Progenitor cell of endocrine pancreas (in vitro differentiated cells): ENCODE measurements at places on chromosomes 4 and X. TPM values are rescaled to one million over a fixed set of nuclear protein-coding genes. Genes with fewer than 3 reads are reported as not detected.

Gene MAP3K15
- 4.2 and 5.1 TPM in 2 replicates for total RNA-seq

DNA sequence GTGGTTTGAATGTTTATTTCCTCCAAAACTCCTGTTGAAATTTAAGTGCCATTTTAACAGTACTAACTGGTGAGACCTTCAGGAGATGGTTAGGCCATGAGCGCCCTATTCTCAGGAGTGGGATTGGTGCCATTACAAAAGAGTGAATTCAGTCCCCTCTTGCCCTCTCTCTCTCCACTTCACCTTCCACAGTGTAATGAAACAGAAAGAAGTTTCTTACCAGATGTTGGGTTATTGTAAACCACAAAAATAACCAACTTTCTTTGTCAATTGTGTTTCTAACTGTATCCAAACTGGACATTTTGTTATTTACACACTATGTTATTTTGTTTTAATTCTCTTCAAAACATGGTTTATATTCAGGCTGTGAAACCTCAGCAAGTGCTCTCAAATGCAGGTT lies 1734.3 kb downstream of the PCDH7 start:
- no peak for DNase-seq

Gene DBET
- total RNA-seq = not detected in 2 replicates

Gene RENBP
- 2.5 and 3.3 TPM in 2 replicates for total RNA-seq

Gene CLCN4
- 14.1 and 15.2 TPM in 2 replicates for total RNA-seq

- DNase-seq = no peak
Observed at GRCh38 chrX:140090800-140091124, 125.4 kb upstream of the CXorf66 start.

- DNase-seq = no peak
Observed at GRCh38 chrX:129930941-129931410, 25.0 kb downstream of the UTP14A start.

DNA sequence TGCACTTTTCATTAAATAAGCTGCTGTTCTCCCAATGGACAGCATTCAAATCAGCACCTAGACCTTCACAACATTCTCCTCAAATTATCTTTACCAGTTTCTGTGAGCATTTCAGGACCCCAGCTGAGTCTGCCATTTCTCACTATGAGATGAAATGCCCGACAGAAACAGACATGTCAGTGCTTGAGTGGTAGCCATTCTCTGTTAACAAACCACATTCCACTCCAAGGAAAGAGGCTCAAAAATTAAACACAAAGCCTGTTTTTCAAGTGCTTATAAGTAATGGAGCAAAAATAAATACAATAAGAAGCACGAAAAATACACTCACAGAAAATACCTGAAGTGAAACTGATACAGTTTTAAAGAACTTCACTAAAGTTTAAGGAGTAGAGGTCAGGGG lies 320.2 kb upstream of the PRPS2 start:
- DNase-seq = no peak

GRCh38 chrX:63581398-63581797 lies 203.6 kb downstream of the ARHGEF9 start:
- DNase-seq = no peak

DNA sequence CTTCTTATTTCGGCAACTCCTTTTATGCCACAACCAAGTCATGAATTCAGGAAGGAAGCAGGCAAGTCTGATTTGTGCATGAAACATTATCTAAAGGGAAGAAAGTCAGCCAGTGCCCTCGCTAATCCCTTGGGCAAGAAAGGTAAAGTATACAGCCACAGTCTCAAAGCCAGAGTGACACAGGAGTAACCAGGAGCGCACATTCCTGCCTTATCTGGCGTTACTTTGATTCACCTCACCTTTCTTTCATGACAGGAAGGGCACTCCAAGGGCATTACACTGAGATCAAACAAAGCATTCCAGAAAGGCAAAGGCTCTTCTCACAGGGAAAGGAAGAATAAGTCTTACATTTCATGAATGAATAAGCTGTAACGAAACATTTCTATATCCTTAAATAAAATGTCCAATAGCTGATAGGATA lies 38.8 kb downstream of the FAT1 start:
- DNase-seq = no peak

Gene NSUN7
- 17.5 and 20.1 TPM in 2 replicates for total RNA-seq

GRCh38 chr4:2142630-2143427 lies 83.7 kb downstream of the NAT8L start:
- DNase-seq = no peak

DNA sequence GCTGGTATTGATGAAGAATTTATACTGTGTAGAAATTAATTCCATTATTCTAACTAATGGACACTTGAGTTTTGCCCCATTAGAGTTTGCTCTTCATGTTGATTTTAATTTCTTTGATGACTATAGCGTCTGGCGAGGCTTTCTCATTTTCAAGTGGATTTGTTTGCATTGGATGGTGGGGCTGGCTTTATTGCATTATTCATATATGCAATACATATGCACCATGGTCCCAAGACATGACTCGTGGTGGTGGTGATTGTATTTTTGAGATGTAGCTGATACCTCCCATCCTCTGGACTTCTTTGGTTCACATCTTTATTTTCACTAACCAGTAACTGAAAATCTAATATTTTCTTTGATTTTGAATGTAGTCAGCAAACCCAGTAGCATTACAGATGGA lies 39.8 kb downstream of the PTTG2 start:
- DNase-seq = no peak

DNA sequence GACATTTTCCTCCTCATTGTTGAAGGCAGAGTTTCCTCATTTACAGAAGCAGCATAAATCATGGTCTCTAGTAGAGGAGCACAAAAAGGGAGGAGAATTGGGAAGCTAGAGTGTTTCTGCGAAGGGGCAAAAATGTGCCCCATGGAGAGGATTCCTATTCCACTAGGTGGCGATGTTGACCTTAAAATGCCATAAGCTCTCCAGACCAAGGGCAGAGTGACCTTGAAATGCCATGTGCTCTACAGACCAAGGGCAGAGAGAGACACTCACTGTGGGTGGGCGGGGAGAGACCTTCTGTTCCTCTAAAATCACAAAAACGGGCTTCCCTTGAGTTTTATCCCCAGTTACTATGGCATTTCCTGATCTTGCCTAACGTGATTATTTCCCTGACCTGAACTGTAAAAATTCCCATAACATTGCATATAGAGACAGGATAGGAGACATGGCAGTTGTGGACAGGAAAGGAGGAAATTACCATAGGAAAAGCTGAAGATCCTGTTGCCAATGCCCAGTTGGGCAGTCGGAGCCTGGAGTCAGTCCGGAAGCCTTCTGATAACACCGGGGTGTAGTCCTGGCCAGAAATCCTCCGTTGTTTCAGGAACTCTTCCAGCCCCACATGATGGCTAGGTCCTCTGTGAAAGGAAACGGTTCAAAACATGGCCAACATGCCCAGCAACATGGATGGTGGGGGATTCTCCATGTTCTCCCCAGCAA lies 567.7 kb downstream of the MAGEB5 start:
- DNase-seq = no peak

- DNase-seq = no peak
Observed at GRCh38 chr4:38023347-38024205, 63.4 kb downstream of the PTTG2 start.

GRCh38 chr4:181569553-181569952 lies 673.6 kb upstream of the TENM3 start:
- no peak for DNase-seq

DNA sequence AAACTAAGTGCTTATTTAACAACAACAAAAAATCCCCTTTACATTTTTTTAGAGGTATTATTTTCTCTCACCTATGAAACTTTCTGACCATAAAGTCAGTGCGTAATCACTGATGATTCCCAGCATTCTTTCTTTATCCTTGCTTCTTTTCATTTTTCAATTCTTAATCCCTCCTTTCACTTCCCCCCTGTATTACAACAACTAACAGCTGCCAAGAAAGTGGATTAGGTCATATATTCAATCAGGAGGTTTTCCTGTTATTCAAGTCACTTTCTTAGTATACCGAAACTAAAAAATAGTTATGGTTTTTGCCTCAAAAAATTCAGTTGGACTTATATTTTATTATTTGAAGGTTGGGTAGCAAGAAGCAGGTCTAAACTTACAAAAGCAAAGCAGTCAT lies 2.1 kb upstream of the STAP1 start:
- no peak for DNase-seq

DNA sequence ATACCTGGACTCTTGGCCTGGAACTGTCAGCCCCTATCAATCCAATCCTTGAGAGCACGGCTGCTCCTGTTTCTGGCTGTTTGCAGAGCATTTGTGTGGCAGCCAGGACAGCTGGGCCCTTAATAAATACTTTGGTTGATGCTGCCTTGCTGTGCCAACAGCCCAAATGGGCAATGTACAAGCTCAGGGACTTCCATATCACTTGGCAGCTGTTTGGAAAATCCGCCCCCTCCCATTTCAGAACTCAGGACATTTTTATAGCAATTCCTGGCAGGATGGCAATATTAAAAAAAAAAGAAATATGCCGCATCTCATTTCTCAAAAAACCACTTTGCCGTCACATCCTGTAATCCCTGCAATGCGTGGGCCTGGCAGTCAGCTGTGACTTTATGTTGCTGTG lies 218.9 kb downstream of the HS3ST1 start:
- no peak for DNase-seq

GRCh38 chrX:78754917-78755316 lies 7.4 kb downstream of the LPAR4 start:
- no peak for DNase-seq

DNA sequence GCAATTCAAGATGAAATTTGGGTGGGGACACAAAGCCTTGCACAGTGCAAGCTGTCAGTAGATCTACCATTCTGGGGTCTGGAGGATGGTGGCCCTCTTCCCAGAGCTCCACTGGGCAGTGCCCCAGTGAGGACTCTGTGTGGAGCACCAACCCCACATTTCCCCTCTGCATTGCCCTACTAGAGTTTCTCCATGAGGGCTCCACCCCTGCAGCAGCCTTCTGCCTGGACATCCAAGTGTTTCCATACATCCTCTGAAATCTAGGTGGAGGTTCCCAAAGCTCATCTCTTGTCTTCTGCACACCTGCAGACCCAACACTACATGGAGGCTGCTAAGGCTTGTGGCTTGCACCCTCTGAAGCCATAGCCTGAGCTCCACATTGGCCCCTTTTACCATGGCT lies 402.3 kb downstream of the RAB28 start:
- no peak for DNase-seq

Gene S100P
- 1.3 and 3.5 TPM in 2 replicates for total RNA-seq

GRCh38 chr4:101331017-101331416 lies 16.3 kb downstream of the PPP3CA start:
- DNase-seq = no peak

Gene NEK1
- total RNA-seq = 14.1 and 15.0 TPM in 2 replicates

Gene PNMA6F
- total RNA-seq = not detected in 2 replicates

- no peak for DNase-seq
Observed at GRCh38 chr4:176191974-176192373, 3.4 kb downstream of the SPATA4 start.
